Naive B cell (primary cell): ENCODE measurements at places on chromosomes 13 and 19.

- no peak for DNase-seq
These were observed 325.4 kb upstream of the TSHZ3 start for GRCh38 chr19:31674503-31675192.

DNA sequence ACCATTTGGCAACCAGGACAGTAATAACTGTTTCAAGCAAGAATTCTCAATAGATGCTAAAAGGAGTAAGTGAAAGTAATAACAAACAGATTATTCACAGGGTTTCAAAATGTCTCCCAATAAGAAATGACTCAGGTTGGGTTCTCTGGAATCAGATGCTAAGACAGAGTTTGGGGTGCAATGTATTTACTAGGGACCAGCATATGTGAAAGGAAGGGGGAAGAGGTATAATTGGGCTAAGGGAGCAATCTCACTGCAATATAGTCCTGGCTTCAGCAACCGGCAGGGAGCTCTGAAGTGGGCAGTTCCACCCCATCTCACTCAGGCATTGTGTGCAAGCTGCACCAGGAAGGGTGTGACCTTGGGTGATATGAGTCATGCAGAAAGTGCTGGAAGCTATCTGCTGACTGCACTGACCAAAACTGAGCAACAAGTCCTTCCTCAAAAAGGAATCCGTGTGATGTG lies 23.4 kb downstream of the ZDHHC20 start:
- peak; percentile 40 for DNase-seq

- no peak for DNase-seq
These were observed 59.5 kb downstream of the KLF12 start for GRCh38 chr13:74074723-74075122.

DNA sequence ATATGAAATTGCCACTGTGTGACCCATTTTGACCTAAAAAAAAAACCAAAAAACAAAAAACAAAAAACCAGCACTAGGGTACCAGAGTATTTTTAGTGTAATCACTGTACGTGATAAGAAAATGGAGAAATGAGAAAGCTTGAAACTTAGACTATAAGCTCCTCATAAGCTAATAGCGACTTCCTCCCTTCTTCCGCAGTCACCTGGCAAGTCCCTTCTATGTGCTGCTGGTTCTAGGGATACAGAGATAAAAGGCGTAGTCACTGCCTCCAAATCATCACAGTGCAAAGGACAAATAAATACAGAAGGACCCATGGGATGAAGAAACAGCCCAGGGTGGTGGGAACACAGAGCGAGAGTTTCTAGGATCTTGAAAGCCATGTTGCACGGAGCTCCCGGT lies 190.3 kb downstream of the TM9SF2 start:
- DNase-seq = no peak

GRCh38 chr19:6610934-6611852 lies 20.2 kb upstream of the CD70 start:
- no peak for DNase-seq

DNA sequence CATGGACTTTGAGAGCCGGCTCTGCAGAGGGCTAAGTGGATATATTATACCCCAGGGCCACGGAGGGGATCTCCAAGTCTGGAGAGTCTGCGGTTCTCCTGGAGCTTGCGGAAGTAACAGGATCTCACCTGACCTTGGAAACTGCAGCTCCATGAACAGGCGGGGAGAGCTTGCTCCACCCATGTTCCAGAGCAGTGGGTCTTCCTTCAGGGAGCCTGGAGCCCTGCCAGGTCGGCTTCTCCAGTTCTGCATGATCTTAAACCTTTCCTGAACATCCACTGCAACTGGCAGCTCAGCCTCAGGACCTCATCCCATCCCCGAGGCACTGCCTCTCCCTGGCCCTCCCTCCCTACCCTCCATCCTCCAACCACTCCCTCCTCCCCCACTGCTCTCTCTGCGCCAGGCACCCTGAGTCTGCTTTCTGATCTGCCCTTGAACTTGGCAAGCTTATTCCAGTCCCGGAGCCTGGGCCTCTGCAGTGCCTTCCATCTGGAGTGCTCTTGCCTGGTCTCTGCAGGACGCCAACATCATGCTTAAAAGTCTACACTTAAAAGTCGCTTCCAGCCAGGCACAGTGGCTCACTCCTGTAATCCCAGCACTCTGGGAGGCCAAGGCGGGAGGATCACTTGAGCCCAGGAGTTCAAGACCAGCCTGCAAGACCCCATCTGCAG lies 13.2 kb downstream of the ATCAY start:
- no peak for DNase-seq

GRCh38 chr13:55013051-55013450 lies 1984.4 kb downstream of the OLFM4 start:
- no peak for DNase-seq

DNA sequence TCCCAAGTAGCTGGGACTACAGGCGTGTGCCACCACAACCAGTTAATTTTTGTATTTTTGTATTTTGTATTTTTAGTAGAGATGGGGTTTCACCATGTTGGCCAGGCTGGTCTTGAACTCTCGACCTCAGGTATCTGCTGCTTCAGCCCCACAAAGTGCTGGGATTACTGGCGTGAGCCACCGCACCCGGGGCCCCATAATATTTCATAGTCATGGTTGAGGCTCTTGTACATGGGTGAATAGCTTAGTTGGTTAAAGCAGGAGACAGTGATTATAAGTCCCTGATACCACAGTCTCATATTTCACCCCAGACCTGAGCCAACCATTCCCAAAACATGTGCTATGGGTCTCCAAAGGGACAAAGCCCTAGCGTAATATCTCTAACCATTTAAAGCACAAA lies 26.1 kb downstream of the MBNL2 start:
- no peak for DNase-seq

GRCh38 chr13:31793246-31793645 lies 53.9 kb downstream of the RXFP2 start:
- no peak for DNase-seq

DNA sequence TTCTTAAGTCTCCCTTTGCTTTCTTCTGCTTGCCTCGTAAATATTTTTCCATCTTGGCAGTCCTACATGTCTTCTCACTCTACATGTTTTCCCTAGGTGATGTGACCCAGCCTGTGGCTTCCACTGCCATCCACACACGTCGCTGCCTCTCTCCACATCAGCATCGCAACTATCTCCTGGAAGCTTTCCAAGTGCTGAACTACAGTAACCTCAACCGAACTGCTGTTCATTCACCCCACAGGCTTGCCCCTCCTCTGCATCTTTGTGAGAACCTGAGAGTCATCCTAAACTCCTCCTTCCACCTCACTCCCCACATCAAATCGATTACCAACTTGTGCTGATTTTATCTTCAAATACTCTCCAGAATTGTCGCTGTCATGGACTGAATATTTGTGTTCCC lies 41.2 kb upstream of the USPL1 start:
- no peak for DNase-seq
